ENCODE measurements at places on chromosomes 2 and 18.

- no peak for DNase-seq
Observed at GRCh38 chr2:14543284-14543683, 89.2 kb upstream of the LRATD1 start.

GRCh38 chr2:128689971-128690370, 371.3 kb upstream of the HS6ST1 start:
- peak; percentile 6 for DNase-seq

DNA sequence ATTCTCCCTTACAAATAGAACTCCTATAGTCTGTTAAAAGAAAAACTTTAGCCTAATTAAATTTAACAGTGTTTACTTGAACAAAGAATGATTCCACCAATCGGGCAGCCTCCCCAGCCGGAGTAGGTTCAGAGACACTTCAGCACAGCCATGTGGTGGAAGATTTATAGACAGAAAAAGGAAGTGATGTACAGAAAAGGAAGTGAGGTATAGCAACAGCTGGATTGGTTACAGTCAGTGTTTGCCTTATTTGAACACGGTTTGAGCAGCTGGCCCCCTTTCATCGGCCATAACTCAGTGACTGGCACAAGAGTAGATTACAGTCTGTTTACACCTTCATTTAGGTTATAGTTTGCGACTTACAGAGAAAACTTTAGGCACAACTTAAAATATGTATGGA, 2.1 kb upstream of the SKA1 start:
- DNase-seq: no peak

GRCh38 chr2:180370511-180371205, 363.6 kb upstream of the CWC22 start:
- DNase-seq: no peak

DNA sequence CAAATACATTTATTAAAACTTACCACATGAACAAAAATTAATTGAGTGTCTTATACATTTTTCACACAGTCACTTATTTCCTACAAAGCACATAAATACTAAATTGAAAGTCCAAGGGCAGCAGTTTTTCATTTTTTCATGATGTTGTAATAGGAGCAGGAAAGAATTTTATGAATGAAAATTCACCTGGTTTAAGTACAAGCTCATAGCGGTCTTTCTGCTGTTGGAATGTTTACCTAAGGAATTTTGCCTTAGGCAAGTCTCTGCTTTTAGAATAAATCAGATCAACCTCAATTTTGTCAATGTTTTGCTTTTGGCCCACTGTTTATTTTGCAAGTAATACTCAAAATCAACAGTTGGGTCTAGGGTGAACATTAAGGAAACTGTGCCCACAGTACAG, 40.0 kb downstream of the ETAA1 start:
- no peak for DNase-seq

- DNase-seq: no peak
Observed at GRCh38 chr2:123738643-123739042, 286.4 kb upstream of the CNTNAP5 start.

GRCh38 chr2:55099878-55100820, 49.9 kb upstream of the RTN4 start:
- DNase-seq: no peak

DNA sequence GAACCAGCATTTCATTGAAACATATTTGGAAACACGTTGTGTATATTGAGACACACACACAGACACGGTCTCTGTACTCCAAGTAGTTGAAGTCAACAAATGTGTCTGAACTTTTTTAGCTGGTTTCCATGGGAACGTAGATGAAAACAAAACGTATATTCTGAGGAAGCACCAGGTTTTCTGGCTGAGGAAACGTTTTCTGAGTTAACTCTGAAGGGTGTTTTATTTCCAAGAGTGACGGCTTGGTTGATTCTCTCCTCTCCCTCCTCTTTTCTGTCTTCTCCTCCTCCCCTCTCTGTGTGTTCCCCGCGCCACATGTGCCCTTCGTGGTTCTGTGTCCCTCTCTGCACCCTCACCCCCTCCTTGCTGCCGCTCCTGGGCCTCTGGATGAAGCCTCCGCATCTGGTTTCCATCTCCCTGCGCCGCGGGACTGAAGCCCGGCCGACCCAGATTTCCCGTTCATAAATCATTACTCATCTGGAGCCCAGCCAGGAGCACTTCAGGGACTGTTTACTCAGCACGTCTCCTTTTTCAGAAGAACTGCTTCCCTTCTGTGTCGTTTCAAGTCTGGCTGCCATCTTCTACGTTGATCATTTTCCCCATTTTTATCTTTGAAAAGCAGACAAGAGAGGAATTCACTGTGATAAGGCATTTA, 122.7 kb downstream of the COL6A3 start:
- DNase-seq: peak; percentile 86

GRCh38 chr2:88658881-88659537, 31.7 kb upstream of the EIF2AK3 start:
- peak; percentile 29 for DNase-seq

DNA sequence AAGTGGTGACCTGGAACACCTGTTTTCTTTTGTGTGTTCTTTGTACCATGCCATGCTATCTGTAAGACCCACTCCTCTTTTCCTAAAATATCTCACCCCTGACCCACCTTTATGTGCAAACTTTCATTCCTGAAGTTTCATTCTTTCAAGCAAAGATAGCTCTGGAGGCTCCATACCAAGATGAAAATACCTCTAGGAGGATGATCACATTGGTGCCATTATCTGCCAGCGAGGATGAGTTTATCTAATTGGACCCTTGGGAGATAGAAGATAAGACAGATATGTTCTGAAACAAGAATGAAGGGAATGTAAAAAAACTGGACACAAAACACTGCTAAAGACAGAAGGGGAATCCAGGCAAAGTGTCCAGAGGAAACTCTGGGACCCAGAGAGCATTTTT, 24.1 kb downstream of the BOD1L2 start:
- no peak for DNase-seq

- DNase-seq: no peak
Observed at GRCh38 chr2:226971084-226971483, 135.2 kb downstream of the RHBDD1 start.

DNA sequence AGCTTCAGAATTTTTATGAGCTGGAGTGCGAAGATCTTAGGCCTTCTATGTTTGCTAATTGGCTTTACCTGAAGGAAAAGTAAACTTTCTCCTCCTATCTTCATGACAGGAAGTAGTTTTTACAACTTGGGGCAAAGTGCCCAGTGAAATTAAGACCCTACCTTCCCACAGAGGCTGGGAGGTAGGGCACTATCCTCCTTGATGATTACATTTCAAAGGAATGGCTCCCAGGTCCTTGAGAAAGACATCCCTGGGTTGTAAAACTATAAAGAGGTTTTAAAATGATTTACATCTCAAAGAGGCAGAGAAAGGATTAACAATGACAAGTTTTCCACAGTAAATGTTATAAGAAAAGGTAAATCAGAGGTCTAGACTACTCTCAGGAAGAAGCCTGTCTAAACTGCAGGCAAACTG, 155.8 kb downstream of the CDH7 start:
- no peak for DNase-seq

DNA sequence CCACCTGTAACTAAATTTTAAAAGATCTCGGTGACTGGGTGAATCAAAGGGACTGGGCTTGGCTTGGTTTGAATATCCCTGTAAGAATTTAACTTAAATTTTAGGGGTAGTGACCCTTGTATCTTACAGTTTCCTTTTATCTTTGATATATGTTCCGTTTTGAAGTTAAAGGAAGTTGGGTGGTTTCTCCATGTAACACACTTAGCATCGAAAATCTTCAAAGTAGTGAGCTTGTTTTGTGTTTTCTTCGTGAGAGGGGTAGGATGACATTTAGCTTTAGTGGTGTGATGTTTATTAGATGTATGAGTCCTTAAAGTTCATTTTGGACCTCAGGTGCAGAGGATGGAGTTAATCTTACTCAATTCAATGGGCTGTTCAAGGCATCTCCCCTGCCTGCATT, 1.6 kb downstream of the WDR7 start:
- DNase-seq: no peak

DNA sequence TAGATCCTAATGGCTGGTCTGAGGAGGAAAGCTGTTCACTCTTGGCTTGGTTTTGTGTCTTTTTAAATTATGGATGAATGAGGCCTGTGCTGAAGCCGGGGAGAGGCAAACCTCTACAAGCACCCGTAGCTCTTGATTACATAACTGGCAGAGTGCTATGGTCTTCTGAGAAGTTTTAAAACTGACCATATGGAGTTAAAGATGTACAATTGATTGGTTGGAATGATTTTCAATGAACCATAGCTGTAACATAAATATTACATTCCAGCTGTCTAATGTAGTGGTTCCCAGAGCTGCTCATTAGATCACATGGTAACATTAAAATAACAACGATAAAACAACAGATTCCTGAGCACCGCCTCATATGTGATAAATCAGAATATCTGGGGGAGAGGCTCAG, 71.1 kb upstream of the MAP4K3 start:
- DNase-seq: no peak

GRCh38 chr2:74416778-74417177, 4.6 kb downstream of the C2orf81 start:
- DNase-seq: no peak

DNA sequence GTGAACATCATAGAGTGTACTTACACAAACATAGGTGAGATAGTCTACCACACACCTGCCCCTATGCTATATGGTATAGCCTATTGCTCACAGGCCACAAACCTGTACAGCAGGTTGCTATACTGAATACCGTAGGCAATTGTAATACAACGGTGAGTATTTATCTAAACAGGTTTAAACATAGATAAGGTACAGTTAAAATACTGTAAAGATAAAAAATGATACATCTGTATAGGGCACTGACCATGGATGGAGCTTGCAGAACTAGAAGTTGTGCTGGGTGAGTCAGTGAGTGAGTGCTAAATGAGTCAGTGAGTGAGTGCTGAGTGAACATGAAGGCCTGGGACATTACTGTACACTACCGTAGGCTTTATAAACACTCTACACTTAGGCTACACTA, 267.0 kb upstream of the HS6ST1 start:
- DNase-seq: peak; percentile 22

- peak; percentile 44 for DNase-seq
Observed at GRCh38 chr18:62282188-62282629, 42.9 kb upstream of the TNFRSF11A start.

DNA sequence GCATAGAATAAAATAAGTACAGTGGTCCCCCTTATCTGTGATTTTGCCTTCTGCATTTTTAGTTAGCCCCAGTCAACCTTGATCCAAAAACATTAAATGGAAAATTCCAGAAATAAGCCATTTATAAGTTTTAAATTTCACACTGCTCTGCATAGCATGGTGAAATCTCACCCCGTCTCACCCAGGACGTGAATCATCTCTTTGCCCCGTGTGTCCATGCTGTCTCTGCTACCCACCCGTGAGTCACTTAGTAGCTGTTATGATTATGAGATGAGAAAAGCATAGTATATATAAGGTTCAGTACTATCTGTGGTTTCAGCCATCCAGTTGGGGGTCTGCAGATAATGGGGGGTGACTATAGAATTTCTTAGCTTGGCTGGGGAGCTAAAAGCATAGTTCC, 67.3 kb downstream of the RHBDD1 start:
- DNase-seq: peak; percentile 67

DNA sequence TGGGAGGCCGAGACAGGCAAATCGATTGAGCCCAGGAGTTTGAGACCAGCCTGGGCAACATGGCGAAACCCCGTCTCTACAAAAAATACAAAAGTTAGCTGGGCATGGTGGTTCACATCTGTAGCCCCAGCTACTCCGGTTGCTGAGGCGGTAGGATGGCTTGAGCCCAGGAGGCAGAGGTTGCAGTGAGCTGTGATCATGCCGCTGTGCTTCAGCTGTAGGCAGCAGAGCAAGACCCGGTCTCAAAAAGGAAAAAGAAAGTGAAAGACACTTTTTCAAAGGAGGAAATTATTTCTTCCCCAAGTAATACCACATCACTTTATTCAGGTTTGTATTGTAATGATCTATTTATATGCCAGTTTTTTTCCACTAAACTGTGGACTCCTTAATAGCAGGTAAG, 35.7 kb upstream of the TAF4B start:
- no peak for DNase-seq

GRCh38 chr2:45353879-45354278, 257.2 kb downstream of the SRBD1 start:
- DNase-seq: peak; percentile 90

DNA sequence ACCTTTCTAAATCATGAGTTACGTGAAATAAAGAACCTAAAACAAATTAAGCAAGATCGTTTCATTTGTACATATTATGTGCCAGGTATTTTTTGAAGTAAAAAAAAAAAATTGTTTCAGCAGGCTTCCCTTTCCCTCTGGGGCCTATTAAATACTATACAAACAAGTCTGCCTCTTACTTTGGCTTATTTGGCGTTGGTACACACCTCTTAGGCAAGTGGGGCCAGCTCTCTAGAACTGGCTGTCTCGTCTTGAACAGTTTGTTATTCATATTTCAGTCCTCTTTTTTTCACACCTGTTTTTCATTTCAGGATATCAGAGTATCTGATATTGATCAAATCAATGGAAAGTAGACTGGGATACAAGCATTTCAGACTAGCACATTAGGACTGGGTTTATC, 27.4 kb upstream of the PPP3R1 start:
- DNase-seq: no peak

DNA sequence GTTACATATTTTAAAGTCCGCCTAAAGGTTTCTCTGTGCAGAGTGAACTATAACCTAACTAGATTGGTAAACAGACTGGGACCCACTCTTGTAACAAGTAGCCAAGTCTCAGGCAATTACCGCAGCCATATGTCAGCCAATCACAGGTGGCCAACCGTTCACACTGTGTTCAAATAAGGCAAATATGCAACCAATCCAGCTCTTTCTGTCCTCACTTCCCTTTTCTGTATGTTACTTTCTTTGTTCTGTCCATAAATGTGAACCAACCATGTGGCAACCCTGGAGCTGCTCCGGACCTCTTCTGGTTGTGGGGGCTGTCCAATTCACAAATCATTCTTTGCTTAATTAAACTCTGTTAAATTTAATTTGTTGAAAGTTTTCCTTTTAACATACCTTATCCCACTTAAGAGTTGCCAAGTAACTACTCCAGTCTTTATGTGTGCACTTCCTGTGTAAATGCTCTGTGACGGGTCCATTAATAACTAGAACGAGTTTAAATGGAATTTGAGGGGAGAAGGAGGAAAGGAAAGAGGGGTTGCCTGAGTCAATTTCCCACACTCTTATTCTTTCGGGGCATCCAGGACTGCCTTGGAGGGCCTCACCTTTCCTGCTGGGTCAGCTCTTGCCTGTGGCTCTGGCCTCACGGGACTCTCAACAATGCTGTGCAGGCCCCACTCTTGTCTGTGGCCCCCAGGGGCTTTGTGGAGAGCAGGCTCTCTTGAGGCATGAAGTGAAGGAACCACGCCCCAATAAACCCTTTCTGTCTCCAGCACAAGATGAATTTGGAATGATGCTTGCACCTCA, 6.6 kb upstream of the RPL37A start:
- no peak for DNase-seq

GRCh38 chr2:100674666-100675065, 111.9 kb downstream of the PDCL3 start:
- no peak for DNase-seq

DNA sequence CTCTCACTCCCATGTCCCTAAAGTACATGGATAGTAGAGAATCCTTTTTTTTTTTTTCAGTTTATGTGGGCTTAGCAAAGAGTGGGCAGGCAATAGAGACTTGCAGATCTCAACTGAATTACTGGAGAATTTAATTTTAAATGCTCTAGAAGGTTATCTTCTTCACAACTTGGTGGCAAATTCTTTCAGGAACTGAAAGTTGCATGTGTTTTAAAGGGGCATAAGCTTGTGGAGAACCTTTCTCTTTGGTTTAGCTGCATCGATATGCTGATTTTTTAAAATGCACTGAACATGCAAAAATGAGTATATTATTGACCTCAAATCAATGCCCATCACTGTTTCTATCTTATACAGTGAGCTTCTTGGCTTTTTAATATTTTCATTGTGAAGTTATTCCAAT, 24.9 kb upstream of the GALNT3 start:
- no peak for DNase-seq

GRCh38 chr2:135317375-135317774, 213.6 kb downstream of the ZRANB3 start:
- DNase-seq: no peak

Data from AG20443 (cell line).